ENCODE measurements at places on chromosomes 5 and 9.

DNA sequence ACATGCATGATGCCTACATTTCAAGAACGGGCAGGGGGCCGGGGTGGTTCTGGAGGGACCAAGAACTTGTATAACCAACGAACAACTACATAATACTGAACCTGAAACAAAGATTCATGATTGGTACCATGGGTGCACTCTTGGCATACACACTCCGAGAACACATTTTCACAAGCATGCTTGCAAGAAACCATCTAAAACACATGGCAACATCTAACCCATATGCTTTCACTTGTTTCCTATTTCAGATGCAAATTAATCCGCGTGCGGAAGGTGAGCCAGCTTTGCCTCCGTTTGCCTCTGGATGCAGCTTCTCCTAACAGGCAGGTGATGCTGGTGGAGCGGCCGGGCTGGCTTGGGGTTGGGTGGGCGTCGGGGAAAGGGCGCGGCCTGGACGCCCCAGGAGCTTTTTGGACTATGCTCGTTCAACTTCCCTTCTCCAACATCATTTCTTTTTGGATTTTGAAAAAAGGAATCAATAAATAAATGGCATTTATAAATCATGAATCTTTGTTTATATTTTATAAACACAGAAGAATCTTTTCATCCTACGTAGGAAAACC lies 12.5 kb upstream of the SEC16A start:
- no peak overlapping the region for H3K4me3 ChIP-seq
- peaks cover 2% of the 10 kb centered on the region for H3K36me3 ChIP-seq
- no peaks in the 10 kb centered on the region for H3K4me1 ChIP-seq
- H3K27me3 ChIP-seq = no peaks in the 10 kb centered on the region
- DNase-seq = no peak
- H3K27ac ChIP-seq = no peak overlapping the region

DNA sequence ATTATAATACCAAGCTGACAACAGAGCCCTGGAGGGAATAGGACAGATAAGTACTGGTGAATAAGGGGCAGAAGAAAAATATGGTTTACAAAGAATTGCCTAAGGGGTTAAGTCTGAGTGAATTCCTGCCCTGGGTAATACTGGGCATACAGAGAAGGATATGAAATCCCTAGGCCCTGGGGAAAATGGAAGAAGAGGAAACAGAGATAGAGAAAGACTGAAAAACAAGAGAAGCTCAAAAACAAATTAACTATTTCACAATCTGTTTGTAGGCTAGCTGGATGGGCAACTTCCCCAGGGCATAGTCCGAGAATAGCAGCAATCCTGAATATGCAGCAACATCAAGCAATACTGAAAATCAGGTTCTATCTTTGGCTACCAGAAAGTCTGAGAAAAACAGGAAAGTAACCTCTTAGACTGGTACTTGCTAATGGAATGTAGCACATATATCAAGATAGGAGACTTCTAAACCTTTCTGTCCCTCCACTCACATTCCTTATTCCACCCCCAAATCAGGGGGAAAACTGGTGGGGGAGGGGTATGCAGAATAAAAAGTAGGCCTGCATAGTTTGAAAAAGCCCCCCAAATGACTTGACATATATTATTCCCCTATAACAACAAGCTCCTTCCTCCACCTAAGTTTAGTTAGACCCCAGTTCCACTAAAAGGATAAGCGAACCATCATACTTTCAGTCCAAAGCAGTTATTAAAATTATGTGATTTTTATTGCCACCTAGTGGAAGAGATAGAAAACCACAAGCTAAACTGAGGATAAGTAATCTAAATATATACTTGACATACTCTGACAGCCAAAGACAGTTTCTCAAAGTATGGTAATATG lies 20.6 kb downstream of the SLC38A9 start:
- no peaks in the 10 kb centered on the region for H3K36me3 ChIP-seq
- H3K4me3 ChIP-seq = peak overlapping the region; percentile 20

GRCh38 chr5:54460181-54460919 lies 4.9 kb downstream of the HSPB3 start:
- no peak for DNase-seq
- H3K4me1 ChIP-seq = no peaks in the 10 kb centered on the region
- no peak overlapping the region for H3K4me3 ChIP-seq
- H3K27ac ChIP-seq = no peak overlapping the region

- no peak overlapping the region for H3K27ac ChIP-seq
- H3K36me3 ChIP-seq = no peaks in the 10 kb centered on the region
Measured at GRCh38 chr9:37620396-37620795, 28.0 kb upstream of the TOMM5 start.
